CD4-positive, alpha-beta T cell treated with Interferon gamma for 1 hour (primary cell): ENCODE measurements at places on chromosomes 3 and 15.

DNA sequence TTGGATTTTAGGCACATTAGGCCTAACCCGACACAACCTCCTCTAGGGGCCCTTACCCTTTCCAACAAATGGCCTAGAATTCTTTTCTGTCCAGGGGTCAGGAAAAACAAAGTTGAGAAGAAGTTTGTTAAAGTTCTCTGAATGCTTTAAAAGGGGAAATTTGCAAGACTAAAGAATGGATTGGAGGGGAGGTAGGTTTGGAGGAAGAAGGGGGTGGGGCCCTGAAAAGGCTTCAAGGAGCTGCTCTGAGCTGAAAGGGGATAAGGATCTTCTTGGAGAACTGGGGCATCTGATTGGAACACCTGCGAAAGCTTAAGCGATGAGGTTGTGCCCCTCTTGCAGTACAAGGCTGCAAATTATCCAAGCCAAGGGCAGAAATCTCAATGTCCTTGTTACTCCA, 3.9 kb upstream of the SENP2 start:
- DNase-seq = no peak

- no peak for DNase-seq
Observed at GRCh38 chr15:48373821-48374451, 42.7 kb downstream of the DUT start.

- peak; percentile 77 for DNase-seq
Observed at GRCh38 chr15:65856821-65857455, 12.4 kb upstream of the RAB11A start.

- DNase-seq = no peak
Observed at GRCh38 chr3:184927796-184928315, 115.9 kb downstream of the VPS8 start.

- no peak for DNase-seq
Observed at GRCh38 chr3:161320837-161321236, 50.5 kb downstream of the SPTSSB start.
